ENCODE measurements at places on chromosomes 2 and 18.

- no peak for DNase-seq
Measured at GRCh38 chr2:97993926-97994325, 1.8 kb downstream of the TMEM131 start.

- DNase-seq, result no peak
Measured at GRCh38 chr18:32975501-32975900, 202.7 kb upstream of the KLHL14 start.

- no peak for DNase-seq
Measured at GRCh38 chr2:111171337-111171930, 50.7 kb downstream of the BCL2L11 start.

DNA sequence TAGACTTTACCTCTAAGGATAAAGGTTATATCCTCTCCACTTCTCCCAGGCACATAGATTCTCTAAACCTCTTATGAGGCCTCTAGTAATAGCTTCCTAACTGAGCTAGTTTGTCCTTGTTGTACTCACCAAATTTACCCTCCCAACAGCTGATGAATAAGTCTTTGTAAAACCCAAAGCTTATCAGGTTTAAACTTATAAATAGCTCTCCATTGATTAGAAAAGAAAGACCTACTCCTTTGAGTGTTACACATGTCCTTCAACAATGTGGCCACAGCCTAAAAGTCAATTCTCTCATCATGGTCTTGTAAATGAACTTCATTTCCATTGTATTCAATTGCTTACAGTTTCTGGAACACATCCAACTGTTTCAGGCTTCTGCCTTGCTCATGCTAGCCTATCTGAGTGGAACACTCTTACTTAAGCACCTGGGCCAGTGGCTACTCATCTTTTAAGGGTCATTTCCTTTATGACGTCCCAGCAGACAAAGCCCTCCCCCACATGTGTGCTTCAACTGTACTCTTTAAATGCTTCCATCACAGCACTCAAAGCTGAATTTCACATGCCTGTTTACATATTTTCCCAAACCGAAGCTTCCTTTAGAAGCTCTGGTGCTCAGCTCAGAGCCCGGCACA is 131.6 kb downstream of the CDH2 start:
- no peak for DNase-seq

- no peak for DNase-seq
Measured at GRCh38 chr18:13555192-13555591, 171.2 kb downstream of the FAM210A start.
